ENCODE measurements at places on chromosomes 2 and 18.

- DNase-seq: no peak
These were observed 68.8 kb downstream of the GALNT13 start for GRCh38 chr2:153940511-153940910.

DNA sequence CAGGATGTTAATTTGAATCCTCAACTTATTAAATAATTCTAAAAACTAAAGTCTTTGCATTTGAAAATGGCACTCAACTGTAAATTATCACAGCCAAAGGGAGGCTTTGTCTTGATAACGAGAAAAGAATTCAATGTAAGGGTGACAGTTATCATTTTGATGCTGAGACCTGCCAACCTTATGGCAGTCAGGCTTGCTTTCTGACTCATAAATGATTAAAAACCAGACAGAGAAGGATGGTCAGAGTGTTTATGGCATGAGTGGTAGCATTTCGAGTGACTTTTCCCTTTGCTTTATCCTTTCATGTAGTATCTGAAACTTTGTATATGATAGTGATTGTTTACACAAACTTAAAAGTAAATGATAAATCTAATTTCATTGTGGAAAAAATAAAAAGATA, 53.9 kb upstream of the EPC2 start:
- DNase-seq: no peak

DNA sequence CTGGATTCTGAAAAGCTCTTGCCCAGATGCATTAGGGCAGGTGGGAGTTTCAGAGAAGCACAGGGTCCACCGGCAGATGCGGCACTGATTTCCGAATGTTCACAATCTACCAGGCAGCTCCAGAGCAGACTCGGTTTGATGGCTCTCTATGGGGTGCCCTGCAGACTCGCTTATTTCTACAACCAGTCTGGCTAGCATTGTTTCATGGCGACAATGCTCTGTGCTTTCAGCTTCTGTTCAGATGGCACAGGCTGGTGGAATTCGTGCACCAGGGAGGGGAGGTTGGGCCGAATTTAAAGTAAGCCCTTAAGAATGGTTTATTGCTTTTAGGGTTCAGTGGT, 9.9 kb downstream of the MYT1L start:
- peak; percentile 93 for DNase-seq

DNA sequence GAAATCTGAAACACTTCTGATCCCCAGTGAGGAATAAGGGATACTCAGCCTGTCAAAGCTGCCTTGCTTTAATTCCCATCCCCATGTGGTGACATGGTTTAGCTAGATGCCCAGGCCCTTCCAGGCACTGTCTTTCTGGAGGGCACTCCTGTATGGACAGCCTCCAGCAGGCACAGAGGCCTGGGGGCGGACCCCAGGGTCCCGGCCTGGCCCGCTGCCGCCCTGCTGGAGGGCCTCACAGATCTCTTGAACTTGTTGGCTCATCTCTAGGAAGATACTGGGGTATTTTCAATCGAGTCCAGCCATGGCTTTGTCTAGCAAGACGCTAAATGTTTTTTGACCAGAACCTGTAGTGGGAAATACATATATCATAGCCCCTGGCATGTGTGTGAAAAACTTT, 21.0 kb upstream of the CNNM3 start:
- no peak for DNase-seq

- DNase-seq: no peak
These were observed 37.0 kb upstream of the MTCL1 start for GRCh38 chr18:8668381-8668780.

- DNase-seq: no peak
These were observed 247.1 kb downstream of the ANAPC1 start for GRCh38 chr2:111636905-111637304.

DNA sequence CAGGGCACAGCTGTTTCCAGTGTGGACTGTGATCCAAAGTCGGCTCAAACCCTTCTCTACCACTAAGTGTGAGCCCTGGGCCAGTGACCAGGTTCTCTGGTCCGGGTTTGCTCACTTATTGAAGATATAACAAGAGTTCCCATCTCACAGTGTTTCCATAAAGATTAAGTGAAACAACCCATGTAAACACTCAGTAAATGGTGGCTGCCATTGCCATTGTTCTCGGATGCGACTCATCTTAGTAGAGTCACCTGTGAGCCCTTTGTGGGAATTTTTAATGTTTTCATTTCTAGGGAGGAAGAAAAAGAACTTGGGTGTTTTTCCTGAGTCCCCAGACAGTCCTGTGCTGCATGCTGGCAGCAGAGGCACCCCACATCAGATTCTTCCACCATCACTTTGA, 53.4 kb downstream of the TPGS2 start:
- no peak for DNase-seq

DNA sequence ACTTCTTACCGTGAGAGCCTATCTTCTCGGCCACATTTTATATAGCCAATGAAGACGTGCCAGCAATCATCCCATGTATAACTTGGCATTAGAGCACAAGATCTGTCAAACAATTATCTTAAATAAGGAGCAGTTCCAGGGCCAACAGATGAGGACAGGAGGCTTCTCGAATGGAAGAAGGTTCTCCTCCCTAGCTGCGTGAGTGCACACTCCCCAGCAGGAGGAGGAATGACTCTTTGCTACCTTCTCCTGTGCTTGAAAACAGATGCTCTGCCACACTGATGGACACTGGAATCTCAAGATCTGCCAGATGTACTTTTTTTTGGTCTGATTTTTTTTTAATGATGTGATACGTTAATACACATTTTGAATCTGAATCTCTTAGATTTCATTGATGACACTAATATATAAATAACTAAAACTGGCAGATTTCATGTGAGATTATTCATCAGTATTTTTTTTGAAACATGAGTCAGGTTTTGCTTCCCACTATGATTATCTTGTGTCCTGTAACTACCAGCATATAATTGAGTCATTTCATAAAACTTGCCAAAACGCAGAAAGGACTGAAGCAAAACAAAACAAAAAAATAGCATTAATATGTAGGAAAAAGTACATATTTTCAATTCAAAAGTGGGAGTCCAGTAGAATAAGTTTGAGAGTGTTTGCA, 626 bp upstream of the VIT start:
- DNase-seq: no peak

DNA sequence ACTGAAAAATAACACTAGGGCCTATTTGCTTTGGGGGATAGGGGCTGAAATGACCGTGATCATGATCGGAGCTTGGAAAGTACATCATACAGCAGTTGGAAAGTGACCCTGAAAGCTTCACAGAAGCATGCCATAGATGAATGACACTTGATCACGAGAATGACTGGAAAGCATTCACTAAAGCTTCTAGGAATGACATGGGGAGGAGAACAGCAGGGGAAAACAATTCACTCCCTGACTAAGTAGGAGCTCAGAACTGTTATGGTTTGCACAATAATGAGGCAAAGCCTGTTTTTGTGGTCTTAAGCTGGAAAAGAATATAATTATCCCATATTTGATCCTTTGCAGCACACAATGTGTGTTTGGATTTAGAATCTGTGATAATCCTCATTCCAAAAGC, 237.5 kb downstream of the NOL4 start:
- no peak for DNase-seq

DNA sequence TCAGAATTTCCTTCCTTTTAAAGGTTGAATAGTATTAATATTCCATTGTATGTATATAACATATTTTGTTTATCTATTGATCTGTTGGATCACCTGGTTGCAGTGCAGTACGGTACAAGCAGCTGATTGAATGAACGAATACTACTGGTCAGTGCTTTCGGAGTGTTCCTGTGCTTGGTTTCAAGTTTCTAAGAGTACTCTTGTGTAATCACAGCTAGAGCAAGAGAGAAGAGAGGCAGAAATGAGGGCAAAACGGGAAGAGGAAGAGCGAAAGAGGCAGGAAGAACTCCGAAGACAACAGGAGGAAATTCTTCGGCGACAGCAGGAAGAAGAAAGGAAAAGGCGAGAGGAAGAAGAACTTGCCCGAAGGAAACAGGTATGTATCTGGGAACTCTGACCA, 40.3 kb upstream of the KCNJ13 start:
- no peak for DNase-seq

- DNase-seq: no peak
These were observed 178.8 kb downstream of the TMEM163 start for GRCh38 chr2:134539981-134540380.

GRCh38 chr2:240642806-240643092, 17.5 kb downstream of the GPR35 start:
- DNase-seq: no peak

DNA sequence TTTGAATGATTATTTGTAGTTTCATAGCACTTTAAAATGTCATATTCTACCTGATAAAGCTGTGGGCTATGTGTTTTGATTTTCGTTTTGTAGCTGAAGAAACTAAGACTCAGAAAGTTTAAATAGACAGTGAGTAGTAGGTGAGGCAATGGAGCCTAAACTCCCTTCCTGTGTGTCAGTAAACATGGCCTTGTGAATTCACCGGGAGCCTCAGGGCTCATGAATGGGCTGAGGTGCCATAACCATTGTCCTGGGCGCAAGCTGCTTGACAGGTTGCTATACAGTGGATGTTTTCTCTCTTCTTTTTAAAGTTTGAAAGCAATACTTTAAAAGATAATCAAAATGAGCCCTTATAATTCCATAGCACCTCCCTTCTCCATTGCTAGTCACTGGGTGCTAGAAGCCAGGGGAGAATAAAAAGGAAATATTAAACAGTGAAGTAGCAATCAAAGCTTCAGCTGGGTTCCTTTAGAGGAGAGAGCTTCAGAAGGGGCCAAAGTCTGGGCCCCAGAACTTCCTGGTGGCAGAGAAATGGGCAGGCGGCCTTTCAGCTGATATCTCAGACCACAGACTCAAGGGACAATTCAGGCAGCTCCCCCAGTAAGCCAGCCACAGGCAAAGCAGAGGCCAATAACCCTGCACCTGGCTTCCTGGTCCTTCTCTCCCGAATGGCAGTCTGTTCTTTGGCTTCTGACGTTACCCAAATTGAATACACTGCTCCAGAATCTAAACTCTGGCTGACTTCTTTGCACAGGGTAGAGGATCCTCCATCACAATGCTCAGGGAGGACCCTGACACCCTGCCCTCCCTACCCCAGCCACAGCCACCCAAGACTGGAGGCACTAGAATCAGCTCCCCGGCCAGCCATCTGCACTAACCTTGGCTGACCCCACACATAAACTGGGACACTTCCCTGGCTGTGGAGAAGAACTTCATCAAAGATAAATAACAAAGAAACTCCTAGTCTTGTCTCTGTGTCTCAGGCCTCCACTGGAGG, 51.8 kb upstream of the NPAS2 start:
- DNase-seq: no peak

DNA sequence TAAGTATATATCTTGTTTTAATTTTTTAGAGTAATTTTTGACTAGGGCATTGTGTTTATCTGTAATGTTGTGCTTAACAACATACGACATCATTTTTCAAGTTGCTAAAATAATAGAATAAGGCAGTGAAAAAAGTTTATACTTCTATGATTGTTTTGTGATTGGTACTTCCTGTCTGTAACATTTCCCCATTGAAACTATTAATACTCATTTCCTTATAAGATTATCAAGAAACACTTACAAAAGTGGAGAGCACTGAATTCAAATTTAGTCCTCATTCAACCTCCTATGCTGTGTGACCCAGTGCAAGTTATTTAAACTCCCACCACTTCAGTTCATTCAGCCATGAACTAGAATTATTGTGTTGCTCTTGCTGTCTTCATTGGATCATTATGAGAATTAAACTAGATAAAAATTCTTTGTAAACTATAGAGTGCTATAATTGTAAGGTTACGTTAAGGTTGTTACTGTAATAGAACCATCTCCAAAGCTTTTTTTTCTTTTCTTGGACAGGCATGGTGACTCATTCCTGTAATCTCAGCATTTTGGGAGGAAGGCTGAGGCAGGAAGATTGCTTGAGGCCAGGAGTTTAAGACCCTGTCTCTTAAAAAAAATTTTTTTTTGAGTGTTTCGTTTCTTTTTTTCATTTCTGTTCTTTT, 2.8 kb downstream of the ETAA1 start:
- DNase-seq: no peak

DNA sequence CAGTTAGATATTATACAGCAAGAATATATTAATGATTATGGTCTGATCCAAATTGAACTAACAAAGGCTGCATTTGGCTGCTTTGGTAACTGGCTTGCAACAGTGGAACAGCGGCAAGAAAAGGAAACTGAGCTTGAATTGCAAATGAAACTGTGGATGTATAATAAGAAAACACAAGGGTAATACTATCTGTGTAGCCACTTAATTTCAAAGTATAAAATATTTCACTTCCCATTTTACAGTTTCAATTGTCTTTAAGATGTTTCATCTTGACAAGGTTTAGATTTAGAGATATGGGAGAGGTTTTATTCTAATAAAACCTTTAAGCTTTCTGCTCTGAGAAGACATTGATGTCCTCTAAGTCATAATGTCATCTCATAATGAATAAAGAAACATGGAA, 23.8 kb downstream of the WDR75 start:
- DNase-seq: no peak

DNA sequence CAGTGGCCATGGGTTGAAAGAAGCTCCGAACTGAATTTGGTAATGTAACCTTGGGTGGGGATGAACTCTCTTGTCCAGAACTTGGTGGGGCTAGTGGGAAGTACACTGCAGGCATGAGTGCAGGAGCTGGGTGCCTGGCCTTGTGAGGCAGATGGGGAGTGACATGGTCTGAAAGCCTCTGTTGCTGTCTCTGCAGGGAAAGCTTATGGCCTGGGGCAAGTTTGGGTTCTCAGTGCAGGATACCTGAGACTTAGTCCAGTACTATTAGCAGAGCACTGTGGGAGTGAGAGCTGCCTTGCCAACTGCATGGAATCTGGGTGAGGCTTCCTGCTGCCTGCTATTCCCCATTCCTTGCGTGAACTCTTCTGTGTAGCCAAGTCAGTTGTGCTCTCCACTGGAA, 1620.9 kb upstream of the NXPH2 start:
- no peak for DNase-seq

DNA sequence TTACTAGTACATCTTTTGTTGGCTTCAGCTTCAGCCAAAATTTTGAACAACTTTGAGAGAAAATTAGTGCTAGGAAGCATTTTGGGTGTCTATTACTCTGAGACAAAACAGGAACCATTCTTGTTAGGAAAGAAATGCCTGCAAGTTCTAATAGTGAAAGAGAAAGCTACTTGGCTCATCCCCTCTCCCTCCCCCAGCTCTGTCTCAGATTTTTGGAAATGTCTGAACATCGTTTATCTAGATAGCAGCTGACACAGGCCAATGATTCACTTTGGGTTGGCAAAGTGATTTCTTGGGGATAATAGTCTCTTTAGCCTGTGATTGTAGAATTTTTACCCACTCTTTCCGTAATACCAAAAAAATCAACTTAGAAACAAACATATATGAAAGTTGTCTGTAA, 42.3 kb upstream of the PTPRM start:
- DNase-seq: no peak
